Urinary bladder (tissue), 4 donors: ENCODE measurements at places on chromosomes 2 and 18. TPM values are rescaled to one million over a fixed set of nuclear protein-coding genes. Genes with fewer than 3 reads are reported as not detected.

Gene NEB
- total RNA-seq: 79.5 TPM

Gene CCNT2
- 104 TPM for total RNA-seq

Gene NPAS2
- 11.8 TPM for total RNA-seq

Gene LIPG
- total RNA-seq: 5.0 TPM

Gene IL1B
- 2.3 TPM for total RNA-seq

Gene ERBB4
- total RNA-seq: 3.2 TPM

Gene DSG2
- total RNA-seq: 44.1 TPM

DNA sequence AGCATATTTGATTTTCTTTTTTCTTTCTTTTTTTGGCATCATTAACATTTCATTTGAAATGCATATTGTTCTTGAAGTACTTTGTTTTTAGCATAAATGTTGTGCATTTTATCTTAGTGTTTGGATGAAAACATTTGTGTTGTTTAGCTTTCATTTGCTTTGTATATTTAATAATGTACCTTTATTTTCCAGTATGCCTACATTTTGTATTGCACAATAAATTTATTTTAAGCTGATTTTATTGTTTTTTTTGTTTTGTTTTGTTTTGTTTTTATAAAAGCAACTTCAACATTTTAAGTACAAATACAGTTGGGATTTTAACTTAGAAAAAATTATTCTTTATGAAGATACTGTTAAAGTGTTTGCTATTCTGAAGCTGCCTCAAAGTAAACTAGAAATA lies 54.4 kb downstream of the GLS start:
- DNase-seq: no peak

- DNase-seq: no peak
Measured at GRCh38 chr2:38190542-38191218, 114.7 kb upstream of the CYP1B1 start.

- no peak for DNase-seq
Measured at GRCh38 chr2:37864217-37864616, 60.9 kb upstream of the RMDN2 start.

DNA sequence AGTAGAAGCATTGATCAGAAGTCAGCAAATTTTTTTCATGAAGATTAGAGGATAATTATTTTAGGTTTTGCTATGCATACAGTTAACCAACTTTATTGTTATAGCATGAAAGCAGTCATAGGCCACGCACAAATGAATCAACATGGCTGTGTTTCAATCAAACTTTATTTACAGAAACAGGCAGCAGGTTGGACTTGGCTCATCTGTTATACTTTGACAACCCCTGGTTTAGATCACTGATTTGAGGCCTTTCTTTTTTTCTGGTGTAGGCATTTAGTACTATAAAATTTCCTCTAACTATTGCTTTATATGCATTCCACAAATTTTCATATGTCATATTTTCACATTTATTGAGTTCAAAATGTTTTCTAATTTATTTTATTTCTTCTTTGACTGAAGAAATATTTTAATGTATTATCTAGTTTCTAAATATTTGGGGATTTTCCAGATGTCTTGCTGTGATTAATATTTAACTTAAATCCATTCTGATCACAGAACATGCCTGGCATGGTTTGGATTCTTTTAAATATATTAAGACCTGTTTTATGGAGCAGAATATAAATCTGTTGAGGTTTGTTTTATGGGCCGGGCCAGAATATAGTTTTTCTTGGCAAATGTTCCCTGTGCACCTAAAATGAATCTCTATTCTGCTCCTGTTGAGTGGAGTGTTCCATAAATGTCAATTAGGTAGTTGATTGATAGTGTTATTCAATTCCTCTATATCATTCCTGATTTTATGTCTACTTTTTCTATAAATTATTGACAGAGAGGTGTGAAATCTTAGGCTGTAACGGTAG lies 116.3 kb upstream of the KLHL29 start:
- no peak for DNase-seq

DNA sequence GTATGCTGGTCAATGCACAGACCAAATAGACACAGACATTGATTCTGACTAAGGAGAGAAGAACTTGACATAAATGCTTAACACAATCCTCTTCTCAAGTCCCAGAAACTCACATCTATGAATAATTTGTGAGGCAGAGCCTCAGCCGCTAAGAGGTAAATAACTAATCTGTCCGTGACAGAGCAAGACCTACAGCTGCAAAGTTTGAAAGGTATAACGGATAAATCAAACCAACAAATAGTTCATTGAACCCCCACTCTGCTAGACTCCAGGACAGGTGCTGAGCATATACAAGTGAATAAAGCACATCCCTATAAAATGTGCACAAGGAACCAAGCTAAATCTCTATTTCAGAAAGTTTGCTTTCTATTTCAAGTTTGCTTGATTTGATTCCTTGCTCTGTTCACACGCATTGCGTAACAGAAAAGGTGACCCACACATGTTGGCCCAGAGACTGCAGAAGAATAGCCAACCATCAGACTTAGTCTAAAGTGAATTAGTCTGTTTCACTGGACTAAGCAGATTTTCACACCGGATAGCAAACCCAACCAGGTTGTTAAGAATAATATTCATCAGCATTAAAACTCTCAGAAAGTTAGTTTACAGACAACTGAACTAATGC lies 51.7 kb downstream of the NCKAP5 start:
- DNase-seq: no peak

DNA sequence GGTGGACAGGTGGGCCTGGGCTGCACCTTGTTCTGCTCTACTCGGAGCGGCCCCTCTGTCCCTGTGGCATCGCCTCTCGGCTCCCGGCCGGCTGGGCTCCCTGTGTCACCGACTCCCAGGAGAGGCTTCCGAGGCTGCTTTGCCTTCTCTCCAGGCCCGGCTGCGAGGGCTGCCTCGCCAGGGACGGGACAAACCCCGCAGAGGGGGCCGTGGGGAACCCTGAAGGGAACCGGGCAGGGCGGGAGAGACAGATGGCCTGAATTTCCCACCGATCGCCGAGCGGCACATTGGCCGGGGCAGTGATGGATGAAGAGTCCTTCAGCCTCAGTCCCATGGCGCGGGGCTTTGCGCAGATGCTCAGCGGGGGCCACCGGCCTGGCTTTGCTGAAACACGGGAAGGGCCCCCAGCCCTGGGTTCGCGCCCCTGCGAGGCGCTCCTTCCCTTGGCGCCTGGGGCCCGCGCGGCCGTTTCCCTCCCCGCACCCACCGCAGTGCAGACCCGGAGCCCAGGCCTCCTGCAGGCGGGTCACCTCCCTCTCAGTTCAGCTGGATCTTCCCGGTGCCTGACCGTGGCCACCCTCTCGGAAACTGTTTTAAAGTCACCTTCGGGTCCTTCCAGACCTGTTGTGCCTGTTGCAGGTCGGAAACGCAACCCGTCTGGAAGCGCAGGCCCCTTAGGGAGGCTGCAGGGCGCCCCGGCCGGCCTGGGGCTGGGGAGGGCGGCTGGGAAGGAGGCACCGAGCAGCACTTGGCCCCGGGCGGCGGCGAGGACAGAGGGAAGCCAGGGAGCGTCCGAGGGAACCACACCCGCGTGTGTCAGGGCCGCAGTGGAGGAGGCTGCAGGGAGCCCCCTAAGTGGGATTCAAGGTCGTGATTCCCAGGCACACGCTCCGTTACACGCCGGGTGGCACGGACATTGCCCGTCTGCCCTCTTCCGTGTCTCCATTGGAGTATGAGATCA lies 341.9 kb upstream of the SALL3 start:
- DNase-seq: no peak

DNA sequence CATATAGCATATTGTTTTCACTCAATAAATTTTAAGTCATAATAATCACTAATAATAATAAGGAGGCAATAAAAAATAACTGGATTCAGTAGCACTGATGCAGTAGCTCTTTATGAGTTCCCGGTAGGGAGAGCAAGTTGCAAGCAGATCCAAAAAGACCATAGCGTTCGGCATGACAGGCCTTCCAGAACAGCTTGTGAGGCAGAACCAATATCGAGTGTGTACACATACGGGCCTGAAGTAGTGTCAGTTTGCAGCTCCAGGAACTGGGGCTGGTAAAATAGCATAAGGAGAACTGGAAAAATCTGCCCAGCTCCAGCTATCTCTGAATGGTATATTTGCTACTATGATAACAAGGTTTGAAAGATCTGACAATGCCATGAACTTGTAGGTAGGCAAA lies 1607.8 kb upstream of the PIK3C3 start:
- DNase-seq: no peak

DNA sequence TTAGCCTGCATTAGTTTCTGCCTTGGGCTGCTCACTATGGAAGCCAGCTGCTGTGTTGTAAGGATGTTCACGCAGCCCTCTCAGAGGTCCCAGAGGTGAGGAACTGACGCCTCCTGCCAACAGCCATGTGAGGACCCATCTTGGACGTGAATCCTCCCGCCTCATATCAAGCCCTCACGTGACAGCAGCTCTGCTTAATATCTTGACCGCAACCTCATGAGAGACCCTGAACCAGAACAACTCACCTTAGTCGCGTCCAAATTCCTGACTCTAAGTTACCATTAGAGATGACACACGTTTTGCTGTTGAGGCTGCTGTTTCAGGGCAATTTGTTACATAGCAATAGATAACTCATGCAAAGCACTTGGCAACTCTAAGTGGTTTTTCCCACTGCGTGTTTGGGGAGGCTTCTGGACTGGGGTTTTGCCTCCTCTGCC lies 97.7 kb downstream of the TMEM17 start:
- no peak for DNase-seq

DNA sequence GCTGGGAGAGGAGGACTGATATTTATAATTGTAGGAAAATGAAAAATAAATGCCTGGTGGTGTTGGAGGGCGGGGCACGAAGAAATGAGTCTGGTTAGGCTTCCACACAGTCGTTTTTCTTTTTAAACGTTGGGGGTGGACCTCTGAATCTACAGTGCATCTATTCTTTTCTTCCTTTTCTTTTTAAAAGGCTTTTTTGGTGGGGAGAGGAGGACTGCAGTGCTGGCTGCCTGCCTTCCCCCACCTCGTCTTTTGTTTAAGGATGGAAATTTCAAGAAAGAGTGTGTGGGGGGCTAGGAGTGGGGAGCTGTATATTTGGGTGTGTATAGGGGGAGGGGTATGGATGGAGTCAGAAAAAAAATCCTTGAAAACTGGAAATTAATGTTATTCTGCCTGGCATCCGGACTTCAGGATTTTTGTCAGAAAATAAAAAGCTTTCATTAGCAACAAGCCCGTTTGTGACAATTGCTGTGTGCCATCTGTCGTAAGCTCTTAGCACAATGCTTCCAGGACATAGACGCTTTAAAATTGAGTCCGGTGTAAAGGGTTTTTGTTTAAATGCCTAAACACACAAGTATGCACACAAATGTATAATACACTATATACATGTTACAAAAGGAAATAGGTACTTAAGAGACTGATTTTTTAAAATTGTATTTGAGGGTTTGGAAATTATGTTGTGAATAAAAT lies 1.1 kb downstream of the MAP2 start:
- no peak for DNase-seq

DNA sequence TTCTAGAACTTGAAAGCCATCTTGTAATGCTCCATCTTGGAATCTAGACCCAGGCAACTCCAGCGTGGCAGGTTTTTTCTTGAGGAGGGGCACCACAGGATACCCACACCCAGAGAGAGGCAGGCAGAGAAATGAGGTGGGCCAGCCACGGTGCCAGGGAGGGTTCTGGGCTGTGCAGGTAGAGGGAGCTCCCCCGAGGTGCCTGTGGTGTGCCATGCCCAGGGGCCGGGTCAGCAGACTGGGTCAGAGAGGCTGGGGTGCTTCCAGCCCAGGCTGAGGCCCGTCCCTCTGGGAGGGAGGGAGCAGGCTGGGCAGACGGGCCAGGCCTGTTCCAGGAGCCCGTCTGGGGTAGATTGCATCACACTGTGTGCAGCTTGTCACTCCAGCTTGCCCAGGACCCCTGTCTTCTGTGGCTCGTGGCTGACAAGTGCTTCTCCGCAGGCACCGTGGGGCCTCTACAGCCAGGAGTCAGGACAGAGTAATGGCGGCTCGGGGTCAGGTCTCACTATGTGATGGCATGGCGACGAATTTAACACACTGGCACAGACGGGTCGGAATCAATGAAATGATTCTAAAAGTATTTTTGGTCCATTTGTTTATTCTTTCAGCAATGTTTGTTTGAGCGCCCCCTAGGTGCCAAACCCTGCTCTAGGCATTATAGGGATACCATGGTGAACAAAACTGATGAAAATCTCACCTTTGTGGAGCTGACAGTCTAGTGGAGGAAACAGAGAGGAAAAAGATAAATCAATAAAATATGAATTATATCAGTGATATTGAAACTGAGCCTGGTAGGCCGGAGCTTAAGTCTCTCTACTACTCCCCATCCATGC lies 144.0 kb downstream of the ACOXL start:
- no peak for DNase-seq

- DNase-seq: no peak
Measured at GRCh38 chr2:231685349-231686191, 22.8 kb upstream of the PTMA start.

- no peak for DNase-seq
Measured at GRCh38 chr18:64929036-64929435, 780.1 kb upstream of the LINC00305 start.

- no peak for DNase-seq
Measured at GRCh38 chr18:28529644-28530043, 352.7 kb upstream of the CDH2 start.

DNA sequence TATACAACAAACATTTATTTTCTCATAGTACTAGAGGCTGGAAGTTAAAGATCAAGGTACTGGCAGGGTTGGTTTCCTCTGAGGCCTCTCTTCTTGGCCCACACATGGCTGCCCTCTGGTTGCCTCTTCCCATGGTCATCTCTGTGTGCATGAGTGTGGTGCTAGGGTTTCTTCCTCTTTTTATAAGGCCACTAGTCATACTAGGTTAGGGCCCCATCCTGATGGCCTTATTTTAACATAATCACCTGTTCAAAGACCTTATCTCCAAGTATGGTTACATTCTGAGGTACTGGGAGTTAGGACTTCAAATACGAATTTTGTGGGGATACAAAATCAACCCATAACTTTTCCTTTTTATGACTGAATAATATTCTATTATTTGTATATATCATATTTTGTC lies 4.8 kb upstream of the RIOK3 start:
- DNase-seq: no peak

- DNase-seq: no peak
Measured at GRCh38 chr2:144211826-144212225, 308.1 kb downstream of the ZEB2 start.

GRCh38 chr2:73494031-73494430 lies 108.4 kb downstream of the ALMS1 start:
- no peak for DNase-seq
